ENCODE measurements at places on chromosomes 4 and X.
A peak's percentile ranks its signal among the peaks of the same experiment; 100 is the strongest.

GRCh38 chr4:88097781-88098180, 60.7 kb downstream of the ABCG2 start:
- no peak for DNase-seq

DNA sequence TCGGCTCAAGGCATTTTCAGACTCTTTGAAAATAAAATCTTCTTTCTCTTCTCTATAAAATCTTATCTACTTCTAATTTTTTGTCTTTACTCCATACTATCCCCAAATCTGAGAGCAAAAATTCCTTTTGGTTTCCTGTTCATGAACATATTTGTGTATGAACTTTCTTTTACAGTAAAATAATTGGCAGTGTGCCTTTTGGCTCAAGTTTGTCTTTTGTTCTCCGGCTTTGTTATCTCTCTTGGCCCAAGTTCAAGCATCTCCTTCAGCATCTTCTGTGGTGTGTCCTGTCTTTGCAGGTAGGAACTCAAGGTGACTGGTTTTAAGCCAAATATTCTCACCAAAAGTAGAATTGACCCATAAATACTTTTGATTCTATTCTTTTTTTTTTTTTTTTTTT, 276.6 kb upstream of the FAT1 start:
- no peak for DNase-seq

- no peak for DNase-seq
Measured at GRCh38 chr4:4711902-4712301, 147.6 kb upstream of the MSX1 start.

- DNase-seq: no peak
Measured at GRCh38 chr4:1736812-1737211, 15.5 kb downstream of the TACC3 start.

GRCh38 chr4:41802590-41802989, 54.1 kb upstream of the PHOX2B start:
- DNase-seq: no peak

DNA sequence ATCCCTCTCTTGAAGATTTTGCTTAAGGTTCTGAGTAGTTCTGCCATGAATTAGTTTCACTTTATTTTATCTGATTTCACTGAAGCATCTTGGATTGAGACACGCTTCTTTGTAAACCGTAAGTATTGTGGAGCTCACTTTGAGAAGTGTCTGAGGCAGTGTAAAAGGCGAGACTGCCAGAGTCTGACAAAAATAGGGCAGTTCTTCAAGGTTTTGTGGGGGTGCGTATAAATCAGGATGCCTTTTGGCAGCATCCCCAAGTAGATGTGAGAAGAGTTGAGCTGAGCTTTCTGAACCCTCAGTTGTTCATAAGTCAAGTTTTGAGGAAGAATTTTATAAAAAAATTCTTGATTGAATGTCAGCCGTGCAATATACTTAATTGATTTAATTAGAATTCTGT, 76.3 kb downstream of the RBPJ start:
- no peak for DNase-seq

GRCh38 chr4:184940500-184940899, 77.8 kb upstream of the HELT start:
- DNase-seq: peak; percentile 17

- no peak for DNase-seq
Measured at GRCh38 chrX:6980981-6981380, 166.5 kb upstream of the STS start.

- DNase-seq: no peak
Measured at GRCh38 chr4:104429150-104429741, 65.4 kb downstream of the CXXC4 start.

GRCh38 chr4:47668810-47669408, 169.0 kb downstream of the CORIN start:
- DNase-seq: no peak

DNA sequence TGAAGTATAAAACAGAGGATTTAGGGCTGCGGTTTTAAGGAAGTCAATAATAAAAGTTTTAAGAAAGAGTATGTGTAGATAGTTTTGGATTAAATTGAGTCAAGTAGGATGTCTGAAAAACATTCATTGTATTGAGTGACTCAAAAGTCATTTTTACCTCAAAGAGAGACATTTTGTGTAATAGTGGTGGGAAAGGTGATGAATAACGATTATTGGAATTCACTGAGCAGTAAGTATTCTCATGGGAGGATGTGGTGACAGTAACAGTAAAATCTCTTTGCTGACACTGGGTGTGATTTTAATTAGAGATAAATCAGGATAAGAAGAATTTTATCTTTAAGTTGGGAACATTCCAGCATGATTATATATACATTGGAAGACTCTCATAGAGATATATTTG, 233.6 kb downstream of the PDHA2 start:
- DNase-seq: no peak

GRCh38 chr4:76948443-76949275, 893 bp upstream of the SEPTIN11 start:
- peak; percentile 93 for DNase-seq

DNA sequence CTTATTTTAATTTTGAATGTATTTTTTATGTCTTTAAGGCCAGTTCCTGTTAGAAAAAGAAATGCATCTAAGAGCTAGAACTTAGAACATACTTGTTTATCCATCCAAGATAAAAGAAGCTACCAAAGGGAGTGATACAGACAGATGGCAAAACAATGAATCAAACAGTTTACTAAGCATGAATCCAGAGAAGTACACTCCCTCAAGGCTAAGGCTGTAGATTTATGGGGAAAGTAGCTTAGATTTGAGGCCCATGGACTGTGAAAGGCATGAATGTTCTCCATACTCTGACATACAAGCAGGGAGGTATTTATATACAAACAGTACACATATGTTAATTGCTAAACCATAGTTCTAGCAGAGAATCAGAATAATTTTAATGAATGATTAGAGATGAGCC, 255.3 kb upstream of the NRK start:
- no peak for DNase-seq

DNA sequence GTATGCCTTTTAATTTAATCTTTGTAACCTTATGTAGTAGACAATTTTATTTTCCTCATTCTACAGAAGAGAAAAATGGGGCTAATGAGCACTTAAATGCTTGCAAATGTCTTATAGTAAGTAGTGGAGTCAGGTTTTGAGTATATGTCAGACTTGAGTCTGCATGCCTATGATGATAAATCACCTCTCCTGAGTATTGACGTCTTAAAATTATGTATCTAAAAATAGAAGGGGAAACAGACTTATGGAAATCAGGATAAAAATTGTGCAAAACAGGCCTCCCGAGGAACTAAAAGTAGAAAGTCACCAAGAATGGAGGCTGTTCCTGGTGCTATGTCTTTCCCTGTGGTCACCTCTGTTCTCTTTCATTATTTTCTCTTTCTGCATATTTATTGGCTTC, 92.7 kb downstream of the STIM2 start:
- DNase-seq: no peak

GRCh38 chrX:132591719-132592275, 103.0 kb upstream of the MBNL3 start:
- no peak for DNase-seq

DNA sequence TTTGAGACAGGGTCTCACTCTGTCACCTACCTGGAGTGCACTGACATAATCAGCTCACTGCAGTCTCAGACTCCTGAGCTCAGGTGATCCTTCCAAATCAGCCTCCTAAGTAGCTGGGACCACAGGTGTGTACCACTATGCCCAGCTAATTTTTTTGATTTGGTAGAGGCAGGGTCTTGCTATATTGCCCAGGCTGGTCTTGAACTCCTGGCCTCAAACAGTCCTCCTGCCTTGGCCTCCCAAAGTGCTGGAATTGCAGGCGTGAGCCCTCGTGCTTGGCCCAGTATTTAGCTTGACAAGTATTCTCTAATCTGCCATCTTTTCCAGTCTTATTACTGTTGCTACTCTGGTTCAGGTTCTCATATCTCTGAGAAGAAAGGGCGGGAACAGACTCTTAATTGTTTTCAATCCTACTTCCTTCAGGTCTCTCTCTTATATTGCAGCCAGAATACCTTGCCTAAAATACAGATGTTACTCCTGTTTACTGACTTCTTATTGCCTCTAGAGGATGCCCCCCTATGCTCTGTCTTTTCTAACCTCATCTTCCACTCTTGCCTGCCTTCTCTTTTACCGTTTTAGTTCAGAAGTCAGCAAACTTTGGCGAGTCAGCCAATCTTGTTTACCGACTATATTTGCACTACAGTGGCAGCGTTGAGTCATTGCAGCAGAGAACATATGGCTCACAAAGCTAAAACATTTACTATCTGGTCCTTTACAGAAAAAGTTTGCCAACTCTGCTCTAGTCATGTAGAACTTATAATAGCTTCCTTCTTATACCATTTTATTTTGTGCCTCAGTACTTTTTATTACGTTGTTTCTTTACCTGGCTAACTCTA, 19.0 kb downstream of the MRPL1 start:
- no peak for DNase-seq

- peak; percentile 78 for DNase-seq
Measured at GRCh38 chrX:154477891-154478477, 1.1 kb downstream of the LAGE3 start.

DNA sequence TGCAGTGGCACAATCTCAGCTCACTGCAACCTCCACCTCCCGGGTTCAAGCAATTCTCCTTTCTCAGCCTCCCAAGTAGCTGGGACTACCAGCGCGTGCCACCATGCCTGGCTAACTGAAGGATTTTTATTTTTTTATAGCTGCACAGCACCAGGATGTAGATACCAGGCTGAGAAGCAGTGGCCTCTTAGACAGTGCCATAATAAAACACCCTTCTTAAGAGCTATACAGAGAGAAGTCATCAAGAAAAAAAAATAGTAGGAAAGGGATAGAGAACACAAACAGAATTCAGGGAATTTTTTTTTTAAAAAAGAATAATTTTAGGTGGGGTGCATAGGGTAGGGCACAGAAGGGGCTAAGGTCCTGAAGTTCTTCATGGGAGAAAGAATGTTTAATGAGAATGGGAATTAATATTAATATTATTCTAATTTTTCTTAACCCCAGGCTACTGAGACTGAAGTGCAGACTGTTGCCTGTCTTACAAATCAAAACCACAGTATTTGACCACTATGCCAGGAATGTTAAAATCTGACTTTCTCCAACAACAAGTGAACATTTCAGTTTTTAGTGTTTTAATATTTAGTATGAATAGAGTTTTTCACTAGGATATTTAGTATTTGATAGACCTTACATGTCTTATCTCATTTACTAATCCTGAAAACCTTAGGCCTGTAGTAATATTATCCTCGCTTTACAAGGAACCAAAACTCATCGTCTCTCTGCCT, 146.7 kb downstream of the KCNIP4 start:
- peak; percentile 9 for DNase-seq

DNA sequence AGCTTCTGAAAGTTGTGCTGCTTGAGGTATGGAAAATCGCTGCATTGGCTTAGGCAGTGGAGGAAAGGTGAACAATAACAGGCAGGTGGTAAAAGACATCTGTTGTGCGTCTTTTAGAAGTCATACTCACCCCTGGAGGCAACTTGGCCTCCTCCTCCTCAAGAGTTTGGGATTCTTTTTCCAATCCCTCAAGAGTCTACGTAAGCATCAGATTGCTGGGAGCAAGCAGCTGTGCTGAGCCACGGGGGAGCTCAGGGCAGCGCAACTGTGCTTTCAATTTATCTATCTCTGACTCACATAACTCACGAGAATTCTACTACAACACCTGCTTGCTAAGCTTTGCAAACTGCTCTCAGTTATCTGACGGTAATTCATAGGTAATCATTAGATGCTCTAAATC, 6.4 kb upstream of the RBMX2 start:
- DNase-seq: no peak

DNA sequence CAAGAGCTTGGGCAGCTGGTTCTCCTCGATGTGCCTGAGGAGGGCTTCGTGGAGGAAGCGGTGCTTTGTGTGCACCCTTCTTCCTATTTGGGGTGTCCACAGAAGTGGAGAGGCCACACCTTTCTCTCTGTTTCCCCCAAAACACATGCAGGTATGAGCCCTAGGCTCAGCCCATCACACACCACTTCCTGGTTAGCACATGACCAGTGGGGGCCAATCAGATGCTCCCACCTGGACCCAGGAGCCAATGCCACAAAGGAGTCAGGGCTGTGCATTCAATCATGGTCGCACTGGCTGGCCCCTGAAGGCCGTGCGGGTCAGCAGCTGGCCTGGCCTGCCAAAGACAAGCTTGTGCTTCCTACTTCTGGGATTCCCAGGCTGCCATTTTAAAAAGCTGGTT, 51.4 kb downstream of the PPP2R2C start:
- no peak for DNase-seq

DNA sequence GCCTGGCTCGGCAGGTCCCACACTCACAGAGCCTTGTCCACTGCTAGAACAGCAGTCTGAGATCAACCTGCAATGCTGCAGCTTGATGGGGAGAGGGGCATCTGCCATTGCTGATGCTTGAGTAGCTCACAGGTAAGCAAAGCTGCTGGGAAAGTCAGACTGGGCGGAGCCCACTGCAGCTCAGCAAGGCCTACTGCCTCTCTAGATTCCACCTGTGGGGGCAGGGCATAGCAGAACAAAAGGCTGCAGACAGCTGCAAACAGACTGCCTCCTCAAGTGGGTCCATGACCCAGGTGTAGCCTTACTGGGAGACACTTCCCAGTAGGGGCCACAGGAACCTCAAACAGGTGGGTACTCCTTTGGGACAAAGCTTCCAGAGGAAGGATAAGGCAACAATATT, 110.6 kb upstream of the ADAMTS3 start:
- DNase-seq: no peak

- peak; percentile 81 for DNase-seq
Measured at GRCh38 chrX:153636716-153637115, 10.3 kb upstream of the DUSP9 start.

- DNase-seq: no peak
Measured at GRCh38 chr4:118867311-118868067, 21.2 kb upstream of the SYNPO2 start.

DNA sequence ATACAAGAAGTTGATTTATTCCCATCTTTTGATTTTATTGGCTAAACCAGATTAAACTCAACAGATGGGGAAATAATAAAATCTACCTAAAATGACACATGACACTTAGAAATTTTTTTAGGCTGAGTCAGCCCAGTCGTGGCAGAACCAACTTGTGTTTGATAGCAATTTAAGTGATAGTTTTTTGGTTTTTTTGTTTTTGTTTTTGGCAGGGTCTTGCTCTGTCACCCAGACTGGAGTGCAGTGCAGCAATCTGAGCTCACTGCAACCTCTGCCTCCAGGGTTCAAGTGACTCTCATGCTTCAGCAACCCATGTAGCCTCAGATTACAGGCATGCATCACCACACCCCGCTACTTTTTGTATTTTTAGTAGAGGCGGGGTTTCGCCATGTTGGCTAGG, 370.3 kb upstream of the NOCT start:
- DNase-seq: no peak

DNA sequence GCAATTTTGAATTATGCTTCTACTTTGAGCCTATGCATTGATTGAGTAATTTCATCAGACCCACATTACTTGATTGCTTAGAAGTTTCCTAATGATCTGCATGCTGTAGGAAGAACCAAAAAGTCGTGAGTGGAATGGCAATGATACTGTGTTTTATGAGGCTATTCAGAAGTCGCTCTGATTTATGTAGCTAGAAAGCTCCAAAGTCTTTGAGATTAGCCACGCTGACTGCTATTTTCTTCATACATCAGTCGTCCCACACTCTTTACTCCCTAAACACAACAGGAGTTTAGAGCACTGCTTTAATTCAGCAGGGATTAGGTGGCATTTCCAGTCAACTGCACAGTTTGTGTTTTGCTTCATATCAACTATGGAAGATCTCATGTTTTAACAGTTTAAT, 4.1 kb downstream of the GRID2 start:
- DNase-seq: no peak

GRCh38 chrX:134371133-134371532, 88.8 kb upstream of the HPRT1 start:
- no peak for DNase-seq

GRCh38 chr4:99054428-99054994, 34.1 kb downstream of the ADH5 start:
- no peak for DNase-seq

Data from osteoblast (primary cell).